ENCODE measurements at places on chromosomes 11 and 22.

DNA sequence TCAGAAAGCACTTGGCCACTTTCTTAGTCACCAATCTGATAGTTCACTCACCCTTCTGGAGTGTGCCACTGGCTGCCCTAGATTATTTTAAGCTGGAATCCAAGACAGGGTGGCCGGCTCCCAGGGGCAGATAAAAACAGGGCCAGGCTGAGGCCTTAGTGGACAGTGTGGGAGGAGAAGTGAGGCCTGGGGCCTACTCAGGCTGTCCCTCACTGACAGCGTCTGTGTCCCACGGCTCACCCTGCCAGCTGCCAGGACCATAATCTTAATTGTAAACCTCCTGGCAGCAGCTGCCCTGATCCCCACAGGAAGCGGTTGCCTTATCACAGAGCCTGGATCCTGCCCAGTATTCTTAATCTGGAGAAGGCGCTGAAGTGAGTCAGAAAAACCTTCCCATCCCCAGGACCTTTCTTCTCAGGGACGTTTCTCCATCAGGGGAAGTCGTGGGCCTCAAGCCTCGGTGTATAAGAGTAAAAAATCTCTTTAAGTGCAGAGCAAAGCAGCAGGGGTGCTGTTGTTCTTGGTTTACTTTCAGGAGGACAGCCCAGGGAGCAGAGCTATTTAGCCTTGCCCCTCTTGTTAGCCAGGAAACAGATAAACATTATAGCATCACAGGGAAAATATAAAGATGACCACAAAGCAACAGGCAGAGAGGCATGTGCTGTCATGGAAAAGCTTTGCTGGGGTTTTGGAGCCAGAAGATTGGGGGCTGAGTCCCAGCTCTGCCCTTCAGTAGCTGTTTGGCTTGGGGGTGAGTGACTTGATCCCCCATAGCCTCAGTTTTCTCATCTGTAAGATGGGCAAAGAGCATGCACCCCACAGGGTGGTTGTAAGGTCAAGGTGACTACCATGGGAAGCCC, 39.6 kb downstream of the TSPAN18 start:
- DNase-seq = no peak

GRCh38 chr11:894575-895201, 15.9 kb downstream of the CHID1 start:
- no peak for DNase-seq

DNA sequence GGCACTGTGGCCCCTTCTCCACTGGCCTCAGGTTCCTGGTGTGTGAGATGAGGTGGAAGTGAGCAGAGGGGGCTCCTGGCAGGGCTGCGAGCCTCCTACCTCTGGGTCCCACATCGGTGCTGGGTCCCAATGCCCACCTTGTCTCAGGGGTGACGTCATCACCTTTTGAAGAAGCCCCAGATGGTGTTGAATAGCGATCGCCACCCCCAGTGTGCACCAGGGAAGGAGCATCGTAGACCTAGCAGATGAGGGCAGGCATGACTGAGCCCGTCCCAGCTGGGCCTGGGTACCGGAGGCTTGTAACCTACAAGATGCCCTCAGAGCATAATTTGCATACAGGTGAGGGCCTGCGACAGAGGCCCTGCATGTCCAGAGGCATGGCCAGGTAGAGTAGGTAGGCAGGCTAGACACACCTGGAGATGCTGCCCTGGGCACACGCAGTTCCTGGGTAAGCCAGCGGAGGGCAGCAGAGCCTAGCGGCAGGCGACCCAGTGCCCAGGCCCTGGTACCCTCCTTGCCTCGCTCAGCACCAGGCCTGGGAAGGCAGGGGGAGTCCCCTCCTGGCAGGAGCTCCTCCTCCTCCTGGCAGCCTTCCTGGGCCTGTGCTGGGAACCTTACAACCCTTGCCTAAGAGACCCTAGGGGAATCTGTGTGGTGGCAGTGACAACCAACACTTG, 52.5 kb downstream of the TPCN2 start:
- DNase-seq = peak; percentile 76

GRCh38 chr11:129278586-129279319, 86.6 kb upstream of the ARHGAP32 start:
- no peak for DNase-seq

- DNase-seq = no peak
Measured at GRCh38 chr11:92314499-92314898, 89.9 kb downstream of the FAT3 start.

- DNase-seq = no peak
Measured at GRCh38 chr11:4464216-4465159, 15.4 kb downstream of the OR52K2 start.

DNA sequence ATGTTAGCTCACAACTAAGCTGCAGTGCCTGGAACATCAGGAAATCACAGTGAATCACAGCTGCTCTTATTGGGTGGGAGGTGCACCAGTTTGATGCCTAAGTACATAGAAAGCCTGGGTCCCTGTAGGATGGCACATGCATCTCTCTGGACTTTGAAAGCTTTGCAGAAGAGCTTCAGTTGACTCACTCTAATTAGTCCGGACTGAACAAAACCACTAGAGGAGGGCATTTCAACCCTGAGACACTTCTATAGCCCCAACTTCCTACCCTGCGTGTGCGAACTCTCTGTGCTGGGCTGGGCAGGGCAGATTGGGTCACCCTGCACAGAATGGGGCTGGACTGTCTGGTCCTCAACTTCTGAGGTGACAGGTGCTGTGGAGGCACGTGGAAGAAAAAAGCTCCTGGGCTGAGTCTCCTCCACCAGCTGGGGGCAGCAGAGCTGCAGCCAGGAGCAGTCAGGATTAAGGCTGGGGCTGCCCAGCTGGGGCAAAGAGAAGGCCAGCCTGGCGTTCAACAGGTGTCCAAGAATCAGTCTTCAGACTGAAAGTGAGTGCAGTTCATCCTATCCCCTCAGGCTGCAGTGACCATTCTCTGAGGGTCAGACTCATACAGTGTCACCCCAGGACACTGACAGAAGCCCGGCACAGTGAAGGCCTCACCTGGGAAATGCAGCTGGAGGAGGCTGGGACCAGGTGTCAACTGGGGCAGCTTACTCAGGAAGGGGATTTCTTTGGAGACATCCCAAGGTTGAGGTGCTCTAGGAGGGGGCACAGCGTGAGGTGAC, 22.1 kb downstream of the GGTLC2 start:
- DNase-seq = no peak

DNA sequence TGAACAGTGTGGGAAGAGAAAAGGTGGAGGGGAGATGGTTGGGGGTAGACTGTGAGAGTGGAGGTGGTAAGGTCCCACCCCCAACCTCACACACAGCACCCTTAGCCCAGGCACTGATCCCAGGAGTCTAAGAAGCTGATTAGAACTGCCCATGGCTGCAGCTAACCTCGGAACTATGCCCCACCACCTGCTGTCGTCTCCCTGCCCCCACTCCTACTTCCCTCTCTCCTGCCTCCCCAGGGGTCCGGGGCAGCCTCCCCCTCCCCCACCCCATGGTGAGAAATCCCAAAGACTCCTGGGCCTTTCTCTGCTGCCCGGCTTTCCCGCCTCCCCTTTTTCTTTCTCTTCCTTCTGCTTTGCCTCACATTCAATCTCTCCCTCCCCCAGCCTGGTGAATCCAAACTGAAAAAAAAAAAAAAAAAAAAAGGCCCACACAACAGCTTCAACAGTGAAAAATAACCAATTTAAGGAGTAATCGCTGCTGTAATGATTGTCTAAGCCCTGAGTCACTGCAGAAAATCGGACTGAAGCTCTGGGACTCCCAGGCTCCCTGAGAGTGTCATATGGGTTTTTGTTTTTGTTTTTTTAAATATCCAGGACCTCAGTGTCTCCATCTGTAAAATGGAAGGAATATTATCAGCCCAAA, 9.6 kb upstream of the TP53I11 start:
- no peak for DNase-seq

- DNase-seq = no peak
Measured at GRCh38 chr22:38266120-38266519, 6.7 kb downstream of the TMEM184B start.

GRCh38 chr11:8019314-8020243, 32.4 kb downstream of the EIF3F start:
- no peak for DNase-seq

DNA sequence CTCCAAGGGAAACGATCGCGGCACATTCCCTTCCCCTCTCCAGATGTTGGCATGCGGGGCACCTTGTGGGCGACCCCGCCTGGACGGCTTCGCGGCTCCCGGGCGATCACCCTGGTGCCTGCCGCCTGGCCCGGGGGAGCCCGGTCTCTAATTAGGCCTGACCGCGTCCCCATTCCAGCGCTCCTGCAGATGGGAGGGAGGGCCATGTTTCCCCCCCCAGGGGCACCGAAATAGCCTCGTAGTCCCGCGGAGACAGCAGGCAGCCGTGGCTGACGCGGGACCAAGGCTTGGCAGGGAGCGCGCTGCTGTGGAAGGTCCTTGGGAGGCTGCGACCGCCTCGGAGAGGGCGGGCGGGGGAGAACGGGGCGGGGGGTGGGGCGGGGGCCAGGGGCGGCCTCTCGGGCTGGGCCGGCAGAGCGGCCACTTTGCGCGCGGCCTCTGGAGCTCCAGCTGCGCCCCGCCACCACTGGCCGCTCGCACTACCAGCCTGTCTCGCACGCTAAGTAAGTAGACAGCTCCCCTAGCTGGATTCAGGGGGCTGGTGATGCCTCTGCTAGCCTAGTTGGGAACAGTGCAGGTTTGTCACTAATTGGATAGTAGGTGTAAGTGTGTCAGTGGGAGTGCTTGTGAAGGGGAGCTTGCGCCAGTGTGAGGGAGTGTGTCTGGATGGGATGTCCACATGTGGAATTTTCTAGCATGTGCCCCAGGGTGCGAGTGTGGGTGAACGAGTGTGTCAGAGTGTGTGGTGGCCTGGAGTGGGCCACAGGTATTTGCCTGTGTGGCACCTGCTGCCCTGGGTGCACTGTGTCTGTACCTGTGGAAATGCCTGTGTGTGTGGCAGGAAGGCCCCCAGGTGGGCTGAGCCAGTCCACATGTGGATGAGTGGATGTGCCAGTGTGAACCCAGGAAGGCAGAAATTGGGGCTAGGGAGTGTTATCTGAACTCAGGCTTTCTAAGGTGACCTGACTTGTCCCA, at the start of gene INSC:
INSC (plus strand) TSS at position 423 of the 975 bp plus-strand sequence. CDS start 34,252 bp downstream, outside the sequence.
- no peak for DNase-seq

GRCh38 chr11:1310772-1311468, 1.5 kb upstream of the TOLLIP start:
- no peak for DNase-seq

DNA sequence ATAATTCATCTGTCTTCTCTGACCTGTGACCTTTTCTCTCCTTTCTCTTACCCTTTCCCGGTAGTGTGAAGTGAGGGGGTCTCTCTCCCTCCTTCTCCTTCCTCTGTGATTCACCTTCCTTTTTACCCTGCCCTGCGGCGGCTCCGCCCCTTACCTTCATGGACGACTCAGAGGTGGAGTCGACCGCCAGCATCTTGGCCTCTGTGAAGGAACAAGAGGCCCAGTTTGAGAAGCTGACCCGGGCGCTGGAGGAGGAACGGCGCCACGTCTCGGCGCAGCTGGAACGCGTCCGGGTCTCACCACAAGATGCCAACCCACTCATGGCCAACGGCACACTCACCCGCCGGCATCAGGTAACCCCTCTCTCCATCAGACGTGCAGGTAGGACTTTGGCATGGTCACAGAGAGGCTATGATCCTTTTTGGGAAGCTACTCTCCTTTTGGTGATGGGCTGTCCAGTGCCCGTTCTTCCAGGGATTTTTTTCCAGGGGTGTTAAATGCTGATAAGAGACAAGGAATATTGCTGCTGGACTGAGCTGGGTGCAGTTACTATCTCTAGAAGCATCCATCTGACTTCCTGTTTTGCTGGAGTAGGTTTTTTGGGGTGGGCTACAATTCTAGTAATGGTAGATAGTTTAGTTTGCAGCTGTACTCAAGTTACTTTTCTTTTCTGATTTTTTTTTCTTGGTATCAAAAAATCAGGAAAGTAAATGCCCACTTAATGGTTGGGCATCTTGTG, 29.9 kb downstream of the CTNND1 start:
- no peak for DNase-seq

GRCh38 chr11:72347691-72348090, 86.6 kb downstream of the CLPB start:
- DNase-seq = no peak

- DNase-seq = no peak
Measured at GRCh38 chr11:110076371-110076965, 16.7 kb upstream of the ZC3H12C start.

DNA sequence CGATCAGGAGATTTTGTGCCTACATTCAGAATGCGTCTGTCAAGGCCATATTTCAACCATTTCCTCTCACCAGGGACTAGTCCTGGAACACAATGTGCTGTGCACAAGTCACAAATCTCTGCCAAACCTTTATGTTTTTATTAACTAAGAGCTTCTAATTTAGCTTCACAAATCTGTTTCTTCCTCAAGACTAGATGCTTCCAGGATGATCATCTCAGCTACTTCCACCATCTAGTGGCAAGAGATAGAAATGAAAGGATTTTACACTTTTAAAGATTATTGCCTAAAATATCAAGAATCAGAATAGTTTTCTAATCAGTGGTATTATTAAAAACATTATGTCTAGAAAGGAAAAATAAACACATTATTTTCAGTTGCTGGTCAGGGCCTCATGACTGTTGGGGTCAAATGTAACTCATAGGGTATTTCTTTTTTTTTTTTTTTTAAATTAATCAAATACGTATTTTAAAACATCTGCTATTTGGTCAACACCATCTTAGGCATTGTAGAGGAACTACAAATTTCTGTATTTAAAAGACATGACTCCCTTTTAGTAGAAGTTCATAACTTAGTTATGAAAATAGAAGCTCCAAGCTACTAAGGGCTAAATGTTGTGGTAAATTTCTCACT, 1102.6 kb downstream of the DLG2 start:
- no peak for DNase-seq

DNA sequence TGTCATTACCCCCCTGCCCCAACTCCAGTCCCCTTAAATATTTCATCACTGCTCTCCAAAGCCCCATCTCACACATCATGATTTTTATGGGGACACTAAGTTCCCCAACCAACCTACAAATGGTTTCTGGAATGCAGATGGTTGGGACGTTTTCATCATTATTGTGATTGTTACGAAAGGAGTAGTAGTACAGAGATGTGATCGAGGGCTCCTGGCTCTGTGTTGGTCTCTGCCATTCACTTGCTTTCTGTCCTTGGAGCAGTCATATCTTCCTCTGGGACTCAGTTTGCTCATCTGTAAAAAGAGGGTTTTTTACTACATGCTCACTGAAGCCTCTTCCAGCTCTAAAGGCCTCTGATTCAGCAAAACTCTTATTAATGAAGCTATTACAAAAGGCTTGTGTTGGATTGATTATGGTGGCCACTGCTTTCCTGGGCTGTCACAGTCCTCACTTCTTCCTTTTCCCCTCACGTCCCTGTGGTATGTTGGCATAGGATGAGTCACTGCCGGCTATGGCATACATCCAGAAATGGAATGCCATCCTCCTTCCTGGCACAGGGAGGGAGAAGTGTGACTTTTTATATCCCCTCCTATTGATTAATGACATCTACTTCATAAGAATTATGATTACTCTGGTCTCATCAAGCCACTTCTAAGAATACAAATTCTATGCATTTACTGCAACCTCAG, 593.7 kb downstream of the METTL15 start:
- no peak for DNase-seq

- DNase-seq = no peak
Measured at GRCh38 chr11:72298931-72299330, 55.0 kb upstream of the PHOX2A start.

GRCh38 chr11:60953781-60954180, 1.8 kb upstream of the SLC15A3 start:
- DNase-seq = no peak

- no peak for DNase-seq
Measured at GRCh38 chr11:66809592-66809991, 33.6 kb upstream of the RCE1 start.

- DNase-seq = no peak
Measured at GRCh38 chr22:29833392-29833965, 4.6 kb downstream of the ASCC2 start.
